ENCODE measurements at places on chromosomes 7 and 10.
A peak's percentile ranks its signal among the peaks of the same experiment; 100 is the strongest.

- peak; percentile 37 for DNase-seq
Measured at GRCh38 chr10:96306516-96306915, 2.3 kb downstream of the DNTT start.

GRCh38 chr10:7102557-7103349, 308.1 kb downstream of the SFMBT2 start:
- no peak for DNase-seq

DNA sequence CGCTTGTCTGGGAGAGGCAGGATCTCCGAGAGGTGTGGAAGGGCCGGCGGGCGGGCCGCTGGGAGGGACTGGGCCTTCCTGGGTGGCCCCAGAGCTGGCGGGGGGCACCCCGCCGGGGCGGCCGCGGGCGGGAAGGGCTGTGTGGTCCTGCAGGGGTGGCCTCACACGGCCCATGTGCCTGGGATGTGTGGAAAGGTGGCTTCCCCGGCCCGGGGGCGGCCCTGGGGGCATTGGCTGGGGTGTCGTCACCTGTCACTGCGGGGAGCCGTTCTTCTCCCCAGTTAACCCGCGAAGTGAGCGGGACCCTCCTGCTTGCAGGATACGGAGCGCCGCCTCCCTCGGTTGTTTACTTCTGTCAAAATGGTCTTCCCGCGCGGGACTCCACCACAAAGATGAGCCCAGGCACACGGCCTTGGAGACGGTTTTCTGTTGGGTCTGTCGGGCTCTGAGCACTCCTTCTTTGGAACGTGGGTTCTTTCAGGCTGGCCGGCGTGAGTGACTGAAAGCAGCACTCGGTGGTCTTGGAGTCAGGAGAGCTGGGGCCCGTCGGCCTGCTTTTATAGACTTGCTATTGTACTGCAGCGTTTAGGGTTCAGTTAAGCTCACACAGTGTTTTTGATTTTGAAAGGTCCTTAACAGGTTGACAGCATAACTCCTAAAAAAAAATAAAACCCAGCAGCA, 700 bp downstream of the SMC3 start:
- DNase-seq: peak; percentile 51

DNA sequence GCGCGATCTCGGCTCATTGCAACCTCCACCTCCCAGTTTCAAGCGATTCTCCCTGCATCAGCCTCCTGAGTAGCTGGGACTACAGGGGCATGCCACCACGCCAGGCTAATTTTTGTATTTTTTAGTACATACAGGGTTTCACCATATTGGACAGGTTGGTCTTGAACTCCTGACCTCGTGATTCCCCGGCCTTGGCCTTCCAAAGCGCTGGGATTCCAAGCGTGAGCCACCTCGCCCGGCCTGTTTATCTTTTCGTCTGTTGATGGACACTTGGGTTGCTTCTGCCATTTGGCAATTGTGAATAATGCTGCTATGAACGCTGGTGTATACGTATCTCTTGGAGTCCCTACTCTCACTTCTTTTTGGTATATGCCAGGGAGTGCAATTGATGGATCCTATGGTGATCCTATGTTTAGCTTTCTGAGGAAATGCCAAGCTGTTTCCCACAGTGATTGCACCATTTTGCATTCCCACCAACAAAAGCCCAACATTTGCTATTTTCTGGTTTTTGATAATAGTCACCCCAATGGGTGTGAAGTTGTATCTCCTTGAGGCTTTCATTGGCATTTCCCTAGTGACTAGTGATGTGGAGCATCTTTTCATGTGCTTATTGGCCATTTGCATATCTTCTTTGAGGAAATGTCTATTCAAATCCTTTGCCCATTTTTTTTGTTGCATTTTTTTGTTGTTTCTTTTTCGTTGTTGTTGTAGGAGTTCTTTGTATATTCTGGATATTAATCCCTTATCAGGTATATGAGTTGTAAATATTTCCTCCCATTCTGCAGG, 3.5 kb downstream of the ANTXRL start:
- DNase-seq: no peak

- no peak for DNase-seq
Measured at GRCh38 chr10:133459454-133460207, 5.9 kb downstream of the SCART1 start.

- no peak for DNase-seq
Measured at GRCh38 chr10:55746002-55746401, 615.1 kb downstream of the ZWINT start.

DNA sequence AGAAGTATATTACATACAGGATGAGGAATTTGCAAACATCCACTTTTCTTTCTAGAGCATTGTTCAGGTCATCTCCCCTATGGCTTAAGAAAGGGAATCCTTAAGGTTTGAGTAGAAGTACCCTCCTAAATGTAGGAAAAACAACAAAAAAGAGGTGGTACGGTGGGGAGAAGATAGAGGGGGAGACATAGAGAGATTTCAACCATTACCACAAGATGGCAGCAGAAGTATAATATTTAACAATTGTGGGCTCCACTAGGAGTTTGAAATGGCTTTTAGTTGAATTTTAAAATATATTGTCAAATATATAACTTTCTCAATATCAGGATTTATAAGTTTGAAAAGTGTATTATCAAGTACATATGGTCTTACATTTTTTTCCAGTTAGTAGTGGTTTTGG, 72.7 kb upstream of the PRKG1 start:
- DNase-seq: no peak

- DNase-seq: no peak
Measured at GRCh38 chr10:122157451-122157850, 113.6 kb upstream of the BTBD16 start.

- DNase-seq: no peak
Measured at GRCh38 chr7:156998988-156999957, 11.2 kb downstream of the MNX1 start.

DNA sequence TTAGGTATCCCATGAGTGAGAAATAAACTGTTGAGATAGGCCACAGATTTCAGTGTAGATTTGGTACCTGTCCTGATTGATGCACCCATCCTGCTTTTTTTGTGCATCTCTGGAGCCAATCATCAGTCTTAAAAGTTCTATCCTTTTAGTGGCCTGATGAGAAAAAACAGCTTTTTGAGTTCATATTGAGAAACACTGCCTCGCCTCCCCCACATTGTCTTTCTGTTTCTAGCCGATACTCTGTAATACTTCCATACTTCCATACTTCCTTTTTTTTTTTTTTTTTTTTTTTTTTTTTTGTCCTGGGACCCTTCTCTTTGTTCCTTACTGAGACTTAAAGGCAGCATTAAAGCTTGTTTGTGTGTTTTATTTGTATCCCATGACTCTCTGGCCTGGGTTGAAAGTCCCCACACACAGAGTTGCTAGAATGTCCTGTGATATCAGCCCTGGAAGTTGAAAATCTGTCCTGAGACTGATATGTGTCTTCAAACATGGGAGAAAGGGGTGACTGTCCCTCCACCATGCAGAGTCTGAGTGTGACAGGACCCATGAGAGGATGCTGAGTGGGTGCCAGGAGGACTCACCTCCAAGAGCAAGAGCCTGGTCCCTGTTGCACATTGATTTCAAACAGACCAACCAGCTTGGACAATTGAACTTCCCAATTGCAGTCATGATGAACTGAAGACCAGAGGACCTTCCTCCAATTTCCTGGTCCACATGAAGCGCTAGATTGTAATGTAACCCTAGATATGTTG, 5.7 kb downstream of the ZNF22 start:
- DNase-seq: no peak

DNA sequence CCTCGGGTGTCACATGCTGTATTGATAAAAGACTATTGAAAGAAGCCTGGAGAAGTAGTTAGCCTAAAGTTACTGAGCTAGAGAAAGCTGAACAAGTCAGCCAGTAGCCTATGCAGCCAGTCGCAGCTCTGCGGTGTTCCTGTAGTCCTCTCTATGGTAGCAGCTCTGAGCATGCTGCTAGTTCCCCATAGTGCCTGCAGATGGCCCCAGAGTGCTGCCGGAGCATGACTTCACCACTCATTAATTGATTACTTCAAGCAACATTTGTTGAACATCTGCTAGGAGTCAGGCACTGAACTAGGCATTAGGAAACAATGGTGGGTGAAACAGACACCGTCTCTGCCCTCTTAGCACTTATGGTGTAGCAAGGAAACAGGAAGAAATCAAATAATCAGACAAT, 422.7 kb downstream of the SORCS3 start:
- peak; percentile 18 for DNase-seq

DNA sequence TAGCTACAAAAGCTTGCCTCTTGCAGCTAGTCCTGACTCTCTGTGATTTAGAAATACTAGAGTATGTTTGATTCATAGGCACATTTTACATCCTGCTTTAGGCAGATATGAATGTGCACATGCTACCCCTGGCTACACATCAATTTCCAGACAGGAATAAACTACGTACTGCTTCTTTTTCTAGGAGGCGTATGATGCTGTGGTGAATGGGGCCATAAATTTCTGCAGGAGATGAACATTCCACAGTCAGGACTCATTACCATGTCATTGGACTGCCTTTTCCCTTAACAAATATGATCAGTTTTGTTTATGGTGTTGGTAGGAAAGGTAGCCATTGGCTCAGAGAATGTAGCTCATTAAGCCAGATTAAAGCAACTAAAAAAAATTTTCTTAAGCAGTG, 50.1 kb upstream of the IFRD1 start:
- DNase-seq: no peak

DNA sequence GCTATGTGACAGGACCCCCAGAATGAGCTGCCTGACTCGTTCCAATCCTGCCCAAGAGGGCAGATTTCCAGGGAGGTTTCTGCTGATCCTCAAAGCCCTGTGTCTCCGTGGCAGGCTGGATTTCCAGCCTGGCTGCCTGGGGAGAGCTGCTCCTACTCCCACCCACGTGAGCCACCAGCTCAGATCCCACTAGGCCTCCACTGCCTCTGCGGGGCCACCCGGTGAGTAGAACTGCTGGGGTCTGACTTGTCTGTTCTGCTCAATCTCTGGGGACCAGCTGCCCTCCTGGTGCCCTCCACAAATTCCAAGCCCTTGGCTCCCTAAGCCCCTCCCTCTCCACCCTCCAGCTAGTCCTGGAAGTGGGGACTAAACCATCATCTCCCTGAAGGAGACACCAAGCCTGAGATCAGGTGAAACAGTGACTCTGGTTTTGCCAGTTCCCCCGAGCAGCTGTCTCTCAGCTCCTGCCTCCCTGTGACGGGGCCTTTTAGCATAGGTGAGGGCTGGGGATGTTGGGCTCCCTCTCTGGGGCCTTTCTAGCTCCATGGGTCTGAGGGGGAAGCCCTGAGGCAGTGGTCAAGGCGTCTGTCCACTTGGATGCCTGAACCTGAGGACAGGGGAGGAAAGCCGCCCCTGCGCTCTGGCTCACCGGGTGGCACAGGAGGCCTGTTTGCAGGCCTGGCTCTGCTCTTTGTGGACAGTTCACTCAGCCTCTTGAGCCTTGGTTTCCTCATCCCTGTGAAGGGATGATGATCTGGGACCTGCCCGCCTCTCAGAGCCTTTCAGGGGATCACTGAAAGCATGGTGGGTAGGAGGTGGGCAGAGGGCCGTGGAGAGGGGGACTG, 5.6 kb downstream of the FAM241B start:
- DNase-seq: no peak

Data from head of caudate nucleus (tissue), 42 donors.